ENCODE measurements at places on chromosomes 7 and 10.

- no peak for DNase-seq
These were observed 116.2 kb downstream of the PARP12 start for GRCh38 chr7:139946533-139946932.

- no peak for DNase-seq
These were observed 13.4 kb downstream of the PDE1C start for GRCh38 chr7:32056767-32057166.

- no peak for DNase-seq
These were observed 1038.9 kb downstream of the GRM8 start for GRCh38 chr7:126213876-126214275.

GRCh38 chr7:159048656-159049055 lies 96.0 kb downstream of the VIPR2 start:
- no peak for DNase-seq

GRCh38 chr7:151590071-151590849 lies 70.6 kb upstream of the RHEB start:
- DNase-seq: no peak

GRCh38 chr7:74101061-74101681 lies 17.6 kb downstream of the LIMK1 start:
- no peak for DNase-seq

DNA sequence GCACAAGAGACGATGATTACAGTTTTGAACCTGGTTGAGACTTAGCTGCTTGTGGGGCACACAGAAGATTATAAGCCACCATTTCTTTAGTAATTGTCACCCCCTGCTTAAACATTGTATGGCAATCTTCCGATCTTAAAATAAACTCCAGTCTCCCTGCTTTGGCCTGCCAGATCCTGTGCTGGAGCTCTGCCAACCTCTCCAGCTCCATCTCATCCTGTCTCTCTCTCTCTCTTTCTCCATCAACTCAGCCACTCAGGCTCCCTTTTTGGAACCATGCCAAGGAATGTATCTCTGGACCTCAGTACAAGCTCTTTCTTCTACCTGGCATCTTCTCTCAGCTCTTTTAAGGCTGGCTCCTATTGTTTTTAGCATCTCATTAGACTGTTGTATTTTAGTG lies 1053.2 kb downstream of the REEP3 start:
- no peak for DNase-seq

- no peak for DNase-seq
These were observed 1.7 kb upstream of the NCAPG2 start for GRCh38 chr7:158706273-158706704.

- no peak for DNase-seq
These were observed 27.0 kb upstream of the UBN2 start for GRCh38 chr7:139203992-139204391.

- DNase-seq: no peak
These were observed 34.6 kb upstream of the PLPP4 start for GRCh38 chr10:120422457-120422856.

DNA sequence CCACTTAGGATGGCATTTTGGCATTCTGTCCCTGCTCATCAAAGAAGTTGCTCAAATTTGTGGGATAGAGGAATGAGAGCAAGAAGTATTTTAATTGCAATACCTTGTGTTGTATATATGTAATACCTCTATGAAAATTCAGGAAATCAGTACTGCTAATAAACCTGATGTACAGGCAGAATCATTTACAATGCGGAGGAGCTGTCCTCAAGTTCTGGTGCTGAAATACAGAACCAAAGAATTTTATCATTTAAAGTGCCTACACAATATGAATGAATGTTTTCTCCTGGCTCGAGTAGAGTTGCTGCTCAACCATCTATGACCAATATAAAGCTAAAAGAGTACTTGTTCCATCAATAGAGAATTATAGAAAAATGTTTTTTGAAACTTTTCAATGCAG lies 305.8 kb downstream of the PLXNA4 start:
- DNase-seq: no peak

DNA sequence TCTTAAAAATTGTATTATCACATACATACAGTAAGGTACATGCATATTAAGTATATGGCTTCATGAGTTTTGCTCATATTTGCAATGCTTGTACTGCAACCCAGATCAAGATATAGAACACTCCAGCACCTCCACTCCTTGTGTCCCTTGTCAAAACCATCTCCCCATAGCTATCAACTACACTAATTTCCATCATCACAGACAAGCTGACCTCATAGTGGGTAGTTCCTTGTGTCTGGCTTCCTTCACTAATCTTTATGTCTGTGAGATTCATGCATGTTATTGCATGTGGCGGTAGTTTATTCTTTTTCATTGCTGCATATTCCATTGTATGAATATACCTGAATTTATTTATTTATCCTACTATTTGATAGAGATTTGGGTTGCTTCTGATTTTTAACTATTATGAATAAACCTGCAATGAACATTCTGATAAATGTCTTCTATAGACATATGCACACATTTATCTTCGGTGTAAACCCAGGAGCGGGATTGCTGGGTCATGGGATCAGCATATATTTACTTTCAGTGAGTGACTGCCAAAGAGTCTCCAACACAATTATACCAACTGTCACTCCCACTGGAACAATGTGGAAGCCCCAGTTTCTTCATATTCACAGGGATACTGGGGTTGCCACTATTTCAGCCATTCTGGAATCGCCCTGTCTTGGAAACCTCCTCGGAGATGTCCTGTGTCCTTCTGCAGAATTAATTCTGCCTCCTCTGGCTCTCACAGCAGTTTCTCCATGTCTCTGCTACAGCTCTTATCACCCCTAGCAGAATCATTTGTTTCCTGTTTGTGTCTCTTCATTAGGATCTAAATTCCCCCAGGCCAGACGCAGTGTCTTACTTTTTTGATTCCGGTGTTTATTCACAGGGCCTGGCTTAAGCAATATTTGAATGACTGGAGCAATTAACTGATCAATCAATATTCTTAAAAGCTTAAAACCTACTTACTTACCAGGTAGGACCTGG lies 14.7 kb upstream of the ADAM12 start:
- DNase-seq: no peak

DNA sequence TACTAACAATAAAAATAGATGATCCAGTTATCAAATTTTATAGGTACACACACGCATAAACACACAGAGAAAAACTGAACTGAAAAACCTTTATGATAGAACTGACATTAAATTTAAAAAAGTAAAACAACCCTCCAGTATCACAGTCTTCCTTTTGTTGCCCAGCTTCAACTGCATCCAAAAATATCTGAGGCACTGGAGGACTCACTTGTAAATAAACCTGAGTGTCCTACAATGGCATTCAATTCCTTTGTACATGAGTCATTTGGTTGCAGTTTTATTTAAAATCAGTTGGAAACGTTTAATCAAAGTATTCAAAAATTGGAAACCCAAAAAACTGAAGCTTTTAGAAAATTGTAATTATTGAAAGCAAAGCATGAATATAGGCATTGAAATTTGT lies 265.2 kb upstream of the CSTF2T start:
- DNase-seq: no peak

GRCh38 chr10:120011359-120012130 lies 119.0 kb downstream of the SEC23IP start:
- DNase-seq: no peak

GRCh38 chr10:112333452-112333851 lies 40.5 kb upstream of the ACSL5 start:
- DNase-seq: no peak

DNA sequence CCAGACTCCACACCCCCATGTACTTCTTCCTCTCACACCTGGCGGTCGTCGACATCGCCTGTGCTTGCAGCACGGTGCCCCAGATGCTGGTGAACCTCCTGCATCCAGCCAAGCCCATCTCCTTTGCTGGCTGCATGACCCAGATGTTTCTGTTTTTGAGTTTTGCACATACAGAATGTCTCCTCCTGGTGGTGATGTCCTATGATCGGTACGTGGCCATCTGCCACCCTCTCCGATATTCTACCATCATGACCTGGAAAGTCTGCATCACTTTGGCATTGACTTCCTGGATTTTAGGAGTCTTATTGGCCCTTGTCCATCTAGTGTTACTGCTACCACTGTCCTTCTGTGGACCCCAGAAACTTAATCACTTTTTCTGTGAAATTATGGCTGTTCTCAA lies 4.8 kb downstream of the OR2A25 start:
- no peak for DNase-seq

GRCh38 chr10:28922127-28922526 lies 244.8 kb downstream of the BAMBI start:
- no peak for DNase-seq

GRCh38 chr10:117989962-117990361 lies 56.8 kb downstream of the RAB11FIP2 start:
- DNase-seq: no peak

DNA sequence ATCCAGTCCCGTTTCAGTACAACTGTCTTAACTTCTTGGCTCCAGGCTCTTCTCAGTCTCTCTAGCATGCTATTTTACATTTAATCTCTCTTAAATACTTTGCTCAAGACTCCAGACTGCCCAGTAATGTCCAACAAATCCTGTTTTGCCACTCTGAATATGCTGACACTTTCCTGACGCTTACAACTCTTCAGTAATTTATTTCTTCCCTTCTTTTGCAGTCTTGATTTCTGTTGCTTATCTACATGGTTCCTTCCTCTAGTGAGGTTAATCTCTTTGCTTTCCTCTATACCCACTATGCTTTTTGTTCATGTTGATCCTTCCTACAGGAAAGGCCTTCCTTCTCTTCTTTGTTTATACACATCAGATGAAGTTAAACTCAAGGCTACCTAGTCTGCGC lies 23.7 kb downstream of the UMAD1 start:
- no peak for DNase-seq

GRCh38 chr10:92699518-92700381 lies 10.0 kb downstream of the HHEX start:
- DNase-seq: no peak

- no peak for DNase-seq
These were observed 359.2 kb downstream of the PHF14 start for GRCh38 chr7:11332865-11333228.

DNA sequence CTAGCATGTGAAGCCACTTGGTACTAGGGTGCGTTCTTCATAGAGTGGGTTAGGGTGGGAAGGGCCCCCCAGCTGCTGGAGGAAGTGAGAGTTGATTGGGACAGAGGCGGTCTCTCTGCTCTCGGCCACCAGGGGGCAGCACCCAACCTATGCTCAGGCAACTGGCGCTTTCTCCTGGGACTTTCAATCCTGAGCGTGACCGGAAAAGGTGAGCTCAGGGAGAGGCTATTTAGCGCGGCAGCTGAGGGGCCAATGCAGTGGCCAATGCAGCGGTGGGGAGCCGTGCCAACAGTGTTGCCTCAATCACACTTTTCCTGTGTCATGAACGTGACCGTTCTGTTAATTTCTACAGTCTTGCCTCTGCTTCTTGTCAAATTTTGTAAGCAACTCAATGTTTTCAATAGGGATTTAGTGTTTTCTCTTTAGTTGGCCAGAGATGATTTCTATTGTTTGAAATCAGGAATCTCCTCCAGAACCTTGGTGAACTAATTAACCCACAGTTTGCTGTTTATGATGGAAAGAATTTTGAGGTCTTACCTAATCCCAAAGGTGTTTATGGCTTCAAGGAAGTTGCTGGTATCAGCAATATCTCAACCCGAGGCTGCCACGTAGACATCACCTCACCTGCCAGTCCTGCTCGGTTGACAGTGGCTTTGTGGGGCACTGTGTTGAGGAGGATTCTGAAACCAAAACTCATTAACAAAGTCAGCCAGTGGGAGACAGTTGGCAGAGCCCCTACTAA lies 67.9 kb upstream of the PDZD8 start:
- DNase-seq: peak; percentile 40

DNA sequence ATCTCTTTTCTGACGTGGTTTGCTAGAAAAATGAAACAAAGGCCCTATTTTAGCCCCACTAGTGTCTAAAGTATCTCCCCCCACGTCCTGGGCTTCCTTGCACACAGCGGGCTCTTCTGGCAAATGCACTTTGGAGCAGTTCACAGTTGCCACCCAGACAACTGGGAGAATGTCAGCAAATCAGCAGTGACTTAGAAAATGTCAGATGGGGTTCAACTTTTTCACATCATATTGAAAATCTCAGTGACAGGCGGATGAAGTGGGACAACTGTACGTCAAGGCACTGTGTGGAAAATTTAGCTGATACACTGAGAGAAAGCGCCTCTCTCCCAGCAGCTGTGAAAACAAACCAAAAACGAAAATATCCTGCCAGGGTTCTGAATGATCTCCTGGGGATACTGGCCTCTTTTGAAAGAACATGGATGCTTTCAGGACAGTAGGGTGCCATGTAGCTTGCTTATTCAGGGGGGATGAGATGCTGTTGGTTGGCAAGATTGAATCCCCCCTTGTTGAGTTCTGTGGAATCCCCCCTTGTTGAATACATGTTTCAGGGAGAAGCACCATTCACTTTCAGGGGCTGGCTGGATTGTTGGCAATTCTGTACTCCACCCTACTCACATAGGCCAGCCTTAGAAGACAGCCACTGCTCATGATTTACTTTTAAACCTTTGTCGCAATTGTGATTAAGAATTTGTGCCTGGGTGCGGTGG lies 372.8 kb upstream of the CELF2 start:
- DNase-seq: no peak

DNA sequence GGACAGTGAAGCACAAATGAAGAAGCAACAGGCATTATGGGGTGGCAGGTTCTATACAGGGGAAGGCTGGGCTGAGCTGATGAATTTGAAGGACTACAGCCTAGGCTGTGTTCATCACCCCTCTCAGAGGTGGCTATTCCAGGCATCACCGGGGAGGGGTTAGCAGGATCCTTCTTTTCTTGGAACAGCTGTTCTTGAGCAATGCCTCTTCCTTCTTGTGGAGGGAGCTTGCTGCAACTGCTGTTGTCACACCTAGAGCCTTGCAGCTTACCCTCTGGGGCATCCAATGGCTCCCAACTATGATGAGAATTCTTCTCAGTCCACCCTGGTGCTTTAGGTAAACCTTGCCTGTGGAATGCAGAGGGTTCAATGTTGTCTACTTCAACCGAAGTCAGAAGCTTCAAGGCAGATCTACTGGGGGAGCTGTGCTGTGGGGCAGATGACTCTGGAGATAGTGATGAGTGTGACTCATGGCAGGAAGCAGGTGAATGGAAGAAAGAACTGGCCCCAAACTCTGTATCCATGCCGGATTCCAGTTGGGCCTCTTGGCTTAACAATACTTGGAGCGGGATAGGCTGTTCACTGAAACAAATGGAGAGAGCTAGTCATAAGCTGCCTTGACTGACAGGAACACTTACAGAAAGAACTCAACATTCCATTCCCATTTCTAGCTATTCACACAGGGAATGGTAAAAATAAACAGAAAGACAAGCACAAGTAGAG lies 21.5 kb upstream of the PPP3CB start:
- no peak for DNase-seq

DNA sequence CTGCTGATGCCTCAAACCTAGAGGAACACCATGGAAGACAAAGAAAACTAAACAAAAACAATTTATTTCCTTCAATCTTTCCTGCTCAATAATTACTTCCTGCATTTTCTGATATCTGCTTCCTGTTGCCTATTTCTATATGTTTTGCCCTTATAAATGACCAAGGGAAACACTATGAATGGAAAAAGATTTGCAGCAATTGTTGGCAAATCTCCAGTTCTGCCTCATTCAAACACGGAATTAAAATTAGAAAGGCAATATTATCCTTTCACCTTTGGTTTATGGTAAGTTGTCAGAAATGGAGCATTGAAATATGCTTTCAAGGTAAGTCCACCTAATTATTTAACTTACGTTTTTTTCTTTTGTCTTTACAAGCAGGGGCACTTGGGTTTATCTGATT lies 552.2 kb upstream of the ANKRD30A start:
- no peak for DNase-seq

Data from SHP77 treated with DMSO at 0.1 percent for 48 hours (cell line).